ENCODE measurements at places on chromosomes 11 and 22.

DNA sequence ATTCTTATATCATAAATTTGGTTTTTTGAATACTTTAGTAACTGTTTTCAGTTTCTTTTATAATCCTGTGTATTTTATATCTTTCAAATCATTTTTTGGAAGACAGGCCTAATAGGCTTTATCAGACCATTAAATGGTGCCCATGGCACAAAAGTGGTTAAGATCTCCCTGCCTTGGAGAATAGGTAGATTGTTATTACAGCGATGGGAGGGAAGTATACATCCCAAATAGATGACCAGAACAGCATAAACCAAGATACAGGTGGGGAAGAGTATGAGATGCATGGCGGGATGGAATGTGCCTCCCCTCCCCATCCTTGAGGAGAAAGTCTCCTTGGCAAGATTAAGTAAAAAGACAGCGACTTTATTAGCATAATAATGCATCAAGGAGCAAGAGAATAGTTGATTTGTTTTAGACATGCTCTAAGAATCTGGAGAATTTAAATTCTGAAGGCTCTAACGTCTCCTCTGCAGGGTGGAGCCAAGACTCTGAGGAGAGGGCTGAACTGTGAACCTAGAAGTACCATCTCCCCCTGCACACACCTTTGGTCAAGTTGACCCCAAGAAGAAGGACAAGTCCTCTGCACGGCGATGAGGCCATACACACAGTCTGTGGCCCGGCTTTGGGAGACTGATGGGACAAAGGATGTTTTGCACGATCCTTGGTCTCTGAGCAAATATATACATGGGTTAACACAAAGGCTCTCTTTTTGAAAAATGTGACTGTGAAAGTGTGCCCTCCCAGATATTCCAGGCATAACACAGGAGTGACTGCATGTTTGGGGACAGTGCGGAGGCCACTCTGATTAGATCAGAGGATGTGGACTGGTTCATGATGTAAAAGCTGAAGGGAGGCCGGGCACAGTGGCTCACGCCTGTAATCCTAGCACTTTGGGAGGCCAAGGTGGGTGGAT, 61.1 kb upstream of the SLC35C1 start:
- no peak for DNase-seq

GRCh38 chr11:47409440-47410369, 1.3 kb downstream of the SLC39A13 start:
- no peak for DNase-seq

GRCh38 chr11:33237039-33237597, 20.1 kb upstream of the HIPK3 start:
- peak; percentile 0 for DNase-seq

DNA sequence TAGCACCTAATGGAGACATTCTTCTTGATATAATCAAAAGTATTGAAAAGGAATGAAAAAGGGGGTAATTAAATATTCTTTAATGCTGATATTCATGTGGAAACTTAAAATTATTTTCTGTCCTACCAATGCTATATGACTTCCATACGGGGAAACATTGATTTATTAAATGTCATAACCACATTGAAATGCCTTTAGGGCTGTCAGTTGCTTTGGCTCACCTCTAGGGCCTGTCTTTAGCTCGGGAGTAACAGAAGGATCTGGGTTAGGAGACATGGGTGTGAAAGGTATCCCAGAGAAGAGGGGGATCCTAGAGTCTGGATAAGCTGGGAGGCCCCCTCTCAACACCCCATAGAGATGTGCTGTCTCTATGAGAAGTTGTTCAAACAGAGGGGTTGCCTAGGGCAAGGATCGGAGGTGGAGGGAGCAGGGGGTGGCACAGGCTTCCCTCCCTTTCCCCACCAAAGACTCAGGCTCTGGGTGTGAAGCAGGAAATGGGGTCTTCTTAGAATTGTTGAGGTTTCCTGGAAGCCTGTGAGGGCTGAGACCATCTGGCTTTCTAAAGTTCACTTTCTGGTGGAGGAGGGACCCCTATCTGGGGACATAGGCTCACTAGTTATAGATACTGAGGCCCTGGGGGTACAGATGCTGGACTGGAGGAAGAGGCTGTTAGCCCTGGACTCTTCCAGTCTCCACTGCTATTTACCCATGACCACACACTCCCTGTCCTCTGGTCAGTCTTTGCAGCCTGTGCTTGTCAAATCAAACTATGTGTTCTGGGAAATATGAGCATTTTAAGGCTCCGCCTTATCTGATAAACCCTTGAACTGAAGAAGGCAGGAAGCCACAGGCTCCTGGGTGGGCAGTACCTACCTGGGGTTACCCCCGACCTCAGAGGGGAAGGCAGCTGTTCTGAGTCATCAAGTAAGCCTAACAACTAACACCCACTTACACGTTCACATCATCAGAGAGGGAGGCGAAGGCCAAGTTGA, 55.8 kb upstream of the RRAS2 start:
- DNase-seq = no peak

DNA sequence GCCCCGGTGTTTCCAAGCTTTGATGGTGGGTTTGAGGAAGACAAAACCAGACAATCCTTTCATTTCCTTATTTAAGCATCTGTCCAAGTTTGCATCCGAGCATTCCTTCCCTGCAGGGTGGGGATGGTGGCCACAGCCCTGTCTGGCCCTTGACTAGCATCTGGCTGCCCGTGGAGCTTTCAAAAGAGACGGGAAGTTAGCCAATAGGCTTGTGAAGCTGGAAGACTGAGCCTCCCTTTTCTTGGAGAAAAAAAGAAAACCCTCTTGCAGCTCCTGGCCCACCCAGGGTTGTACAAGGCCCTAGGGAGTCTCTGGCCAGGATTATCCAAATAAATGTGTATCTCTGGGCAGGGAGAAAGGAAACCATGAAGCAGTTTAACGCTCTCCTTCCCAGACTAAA, 60.6 kb downstream of the MICAL2 start:
- DNase-seq = no peak

- DNase-seq = no peak
Measured at GRCh38 chr22:33625959-33626358, 294.3 kb downstream of the LARGE1 start.

GRCh38 chr11:73654482-73655021, 8.2 kb downstream of the PLEKHB1 start:
- DNase-seq = no peak

GRCh38 chr11:9575260-9576240, 2.1 kb downstream of the WEE1 start:
- no peak for DNase-seq

GRCh38 chr11:10476927-10477689, 22.0 kb downstream of the AMPD3 start:
- no peak for DNase-seq

DNA sequence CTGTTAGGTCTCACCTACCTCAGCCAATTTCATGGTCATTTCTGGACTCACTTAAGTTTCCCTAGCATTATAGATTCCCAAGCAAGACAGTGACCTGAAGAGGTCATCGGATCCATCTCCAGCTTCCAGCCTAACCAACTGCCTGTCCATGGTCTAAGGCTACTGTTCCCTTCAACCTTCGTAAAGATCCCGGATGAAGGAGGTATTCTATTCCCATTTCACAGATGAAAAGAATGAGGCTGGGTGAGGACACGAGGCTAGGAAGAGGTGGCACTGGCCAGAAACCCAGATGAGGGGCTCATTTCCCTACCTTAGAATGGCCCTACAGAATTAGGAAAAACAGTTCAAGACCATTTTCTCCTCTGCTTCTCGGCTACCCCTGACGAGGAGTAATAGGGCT, 31.3 kb upstream of the DRD2 start:
- no peak for DNase-seq

DNA sequence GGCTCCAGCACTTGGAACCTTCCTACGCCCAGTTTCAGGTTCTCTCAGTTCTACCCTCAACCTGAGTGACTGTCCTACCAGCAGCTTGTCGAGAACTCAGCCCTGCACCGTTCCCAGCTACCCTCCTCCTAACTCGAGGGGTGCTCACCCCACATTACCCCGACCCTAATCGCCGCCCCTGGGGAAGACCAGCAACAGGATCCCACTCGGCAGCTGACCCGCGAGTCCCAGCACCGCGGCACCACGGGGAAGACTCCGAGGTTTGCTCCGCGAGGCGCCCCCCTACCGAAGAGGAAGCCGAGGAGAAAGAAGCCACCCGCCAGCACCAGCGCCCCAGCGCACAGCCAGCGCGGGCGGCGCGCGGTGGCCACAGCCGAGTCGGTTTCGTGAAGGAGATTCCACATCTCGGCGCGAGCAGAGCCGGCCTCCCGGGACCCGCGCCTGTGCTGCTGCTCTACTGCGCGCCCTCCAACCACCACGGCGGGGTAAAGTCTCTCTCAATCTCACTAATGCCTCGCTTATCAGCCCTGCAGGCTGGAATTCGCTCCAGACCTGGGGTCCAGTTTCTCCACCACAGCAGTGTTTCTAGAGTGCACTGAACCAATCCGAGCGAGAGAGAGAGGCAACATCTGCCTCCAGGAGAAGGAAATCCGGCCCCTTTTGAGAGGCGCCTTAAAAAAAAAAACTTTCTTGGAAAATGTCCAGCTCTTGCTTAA, at the start of gene FOLH1:
Gene FOLH1 (minus strand): TSS at position 597 of the 716 bp plus-strand sequence. CDS start 193 bp downstream, at position 404.
- DNase-seq = peak; percentile 48

- no peak for DNase-seq
Measured at GRCh38 chr22:26852176-26852575, 194.8 kb downstream of the MIAT start.

DNA sequence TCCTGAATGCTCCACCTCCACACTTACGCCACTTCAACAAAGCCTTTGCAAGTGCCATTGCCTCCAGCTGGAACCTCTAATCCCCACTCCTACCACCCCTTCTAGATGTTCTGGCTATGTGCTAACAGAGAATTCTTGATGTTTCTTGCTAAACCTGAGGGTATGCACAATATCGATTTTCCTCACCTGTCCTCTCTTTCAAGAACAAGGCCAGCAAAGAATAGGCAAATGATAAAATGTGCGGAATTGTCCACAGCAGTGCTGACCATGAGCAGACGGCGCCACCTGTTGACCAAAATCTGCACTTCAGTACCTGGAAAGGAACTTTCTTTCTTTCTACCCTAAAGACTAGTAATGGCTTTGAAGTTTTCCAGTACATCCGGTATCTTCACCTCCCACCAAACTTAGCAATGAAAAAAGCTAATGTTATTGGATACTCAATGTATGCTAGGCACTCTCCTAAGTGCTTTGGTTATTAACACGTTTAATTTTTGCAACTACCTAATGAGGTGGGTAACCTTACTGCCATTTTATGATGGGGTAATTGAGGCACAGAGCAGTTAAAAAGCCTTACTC, 3.4 kb downstream of the TIMM10 start:
- DNase-seq = peak; percentile 76

DNA sequence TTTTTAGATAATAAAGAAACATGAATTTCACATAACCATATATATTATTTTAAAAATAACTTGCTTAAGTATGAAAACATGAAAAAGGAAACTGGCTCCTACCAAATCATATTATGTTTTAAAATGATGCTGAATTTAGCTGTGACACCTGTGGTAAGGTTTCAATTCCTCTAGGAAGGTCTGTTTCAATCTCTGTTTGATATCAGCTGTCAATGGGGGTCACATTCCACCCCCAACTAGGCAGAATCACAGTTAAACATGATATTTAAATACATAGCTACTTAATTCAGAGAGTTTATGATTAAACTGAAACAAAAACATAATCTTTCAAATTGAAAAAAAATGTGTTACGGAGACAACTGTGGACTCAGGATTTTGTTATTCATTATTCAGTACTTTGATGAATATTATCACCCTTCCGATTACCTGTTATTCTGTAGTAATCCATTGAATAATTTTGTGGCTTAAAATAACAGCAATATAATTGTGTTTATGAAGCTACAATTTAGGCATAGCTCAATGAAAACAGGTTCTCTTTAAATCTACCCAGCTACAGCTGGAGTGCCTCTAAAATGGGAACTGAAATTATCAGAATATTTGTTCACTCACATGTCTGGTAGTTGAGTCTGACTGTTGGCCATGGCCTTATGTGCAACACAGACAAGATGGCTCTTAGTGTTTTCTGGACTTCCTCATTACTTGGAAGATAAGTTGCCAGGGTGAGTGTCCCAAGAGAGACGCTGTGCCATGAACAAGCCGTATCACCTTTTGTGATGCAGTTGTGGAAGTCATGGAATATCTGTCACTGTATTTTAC, 244.6 kb upstream of the ANO3 start:
- DNase-seq = no peak

DNA sequence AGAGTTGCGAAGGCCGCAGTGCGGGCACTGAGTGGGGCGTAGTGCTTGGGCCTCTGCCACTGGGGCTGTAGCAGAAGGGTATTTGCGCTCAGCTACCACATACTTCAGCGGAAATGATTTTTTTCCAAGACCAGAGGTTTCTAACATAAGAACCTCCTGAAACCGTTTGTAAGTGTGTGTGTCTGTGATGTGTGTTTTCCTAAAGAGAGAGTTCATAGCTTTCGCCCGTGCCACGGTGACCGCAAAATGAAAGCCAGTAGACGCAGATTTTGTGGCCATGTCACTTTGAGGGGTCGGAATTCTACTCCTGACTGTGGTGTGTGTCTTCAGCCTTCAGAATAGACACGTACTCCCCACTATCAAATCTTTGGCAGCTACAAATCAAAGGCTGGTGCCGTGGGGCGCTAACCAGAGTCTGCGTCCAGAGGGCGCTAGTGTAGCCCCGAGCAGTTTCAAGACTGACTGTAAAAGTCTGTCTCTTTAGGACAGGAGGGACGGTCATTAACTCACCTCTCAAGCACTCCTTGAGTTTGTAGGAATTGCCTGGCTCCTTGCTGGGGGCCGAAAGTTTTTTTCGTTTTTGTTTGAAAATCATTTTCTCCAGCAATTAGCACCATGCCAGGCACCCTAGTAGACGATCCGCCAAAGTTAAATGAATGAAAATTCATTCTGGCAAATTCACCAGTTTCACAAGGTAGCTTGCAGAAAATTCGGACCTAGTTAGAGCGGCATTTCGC, 2.5 kb upstream of the CALCA start:
- no peak for DNase-seq

- peak; percentile 10 for DNase-seq
Measured at GRCh38 chr11:65639623-65640482, 2.0 kb downstream of the SIPA1 start.

DNA sequence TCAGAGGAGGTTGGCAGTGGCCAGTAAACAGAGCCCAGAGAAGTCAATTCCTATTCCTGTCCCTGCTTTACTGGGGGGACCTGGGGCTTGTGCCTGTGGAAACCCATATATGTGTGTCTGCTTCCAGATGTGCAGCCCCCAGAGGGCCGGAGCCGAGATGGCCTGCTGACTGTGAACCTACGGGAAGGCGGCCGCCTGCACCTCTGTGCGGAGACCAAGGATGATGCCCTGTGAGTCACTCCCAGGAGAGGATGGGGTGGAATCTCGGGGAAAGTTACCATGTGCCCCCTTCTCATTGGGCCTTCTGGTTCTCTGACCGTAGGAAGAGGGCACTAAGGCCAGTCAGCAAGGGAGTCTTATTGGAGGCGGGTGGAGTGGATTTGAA, 5.3 kb downstream of the PLEKHB1 start:
- no peak for DNase-seq

- DNase-seq = no peak
Measured at GRCh38 chr22:35205961-35206360, 51.3 kb upstream of the HMGXB4 start.

DNA sequence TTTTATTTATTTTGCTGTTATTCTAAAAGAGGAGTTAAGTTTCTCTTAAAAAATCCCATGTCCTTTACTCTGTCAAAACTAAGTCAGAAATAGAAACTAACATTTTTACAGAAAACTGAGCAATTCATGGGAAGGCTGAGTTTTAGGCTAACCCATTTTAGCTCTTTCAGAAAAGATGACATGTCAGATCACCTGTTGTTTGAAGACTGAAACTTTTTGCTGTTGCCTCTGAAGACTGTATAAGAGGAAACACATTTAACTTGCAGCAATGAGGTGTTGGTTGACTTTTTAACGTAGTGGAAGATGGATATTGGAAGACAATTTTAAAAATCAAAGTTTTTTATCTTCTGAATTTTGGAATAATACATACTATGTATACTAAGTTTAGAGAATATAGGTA, 115.4 kb downstream of the METTL15 start:
- DNase-seq = no peak

GRCh38 chr11:44550123-44550522, 15.3 kb upstream of the CD82 start:
- DNase-seq = no peak
